Suppressor macrophage (primary cell): ENCODE measurements at places on chromosomes 4 and X.

DNA sequence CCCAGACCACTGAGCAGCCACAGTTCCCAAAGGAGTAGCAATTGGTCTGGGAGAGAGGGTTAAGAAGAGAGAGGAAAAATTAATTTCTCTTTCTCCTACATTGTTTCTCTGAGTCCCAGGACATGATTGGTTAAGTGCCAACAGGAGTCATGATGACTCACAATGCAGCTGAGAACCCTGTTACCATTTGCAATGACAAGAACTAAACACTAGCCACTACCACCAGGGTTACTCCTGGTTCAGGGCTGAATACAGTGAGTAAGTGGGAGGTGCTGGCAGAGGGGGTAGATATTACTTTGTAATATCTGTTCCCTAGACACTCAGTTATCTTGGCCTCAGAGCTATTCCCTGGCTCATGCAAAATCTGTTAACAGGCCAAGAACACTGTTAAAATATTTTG is 18.0 kb downstream of the ETDC start:
- DNase-seq, result no peak

GRCh38 chr4:27360790-27361267 is 500.2 kb downstream of the STIM2 start:
- DNase-seq, result no peak

- DNase-seq, result no peak
Observed at GRCh38 chr4:41896648-41897047, 38.6 kb upstream of the TMEM33 start.

- DNase-seq, result no peak
Observed at GRCh38 chr4:102477657-102478056, 23.5 kb upstream of the NFKB1 start.

- DNase-seq, result no peak
Observed at GRCh38 chrX:116972362-116972761, 509.6 kb upstream of the CT83 start.

- DNase-seq, result no peak
Observed at GRCh38 chrX:20637351-20637750, 370.6 kb upstream of the RPS6KA3 start.

- no peak for DNase-seq
Observed at GRCh38 chrX:13571136-13571535, 1.7 kb downstream of the EGFL6 start.

GRCh38 chrX:78506248-78506647 is 152.9 kb downstream of the RTL3 start:
- no peak for DNase-seq

DNA sequence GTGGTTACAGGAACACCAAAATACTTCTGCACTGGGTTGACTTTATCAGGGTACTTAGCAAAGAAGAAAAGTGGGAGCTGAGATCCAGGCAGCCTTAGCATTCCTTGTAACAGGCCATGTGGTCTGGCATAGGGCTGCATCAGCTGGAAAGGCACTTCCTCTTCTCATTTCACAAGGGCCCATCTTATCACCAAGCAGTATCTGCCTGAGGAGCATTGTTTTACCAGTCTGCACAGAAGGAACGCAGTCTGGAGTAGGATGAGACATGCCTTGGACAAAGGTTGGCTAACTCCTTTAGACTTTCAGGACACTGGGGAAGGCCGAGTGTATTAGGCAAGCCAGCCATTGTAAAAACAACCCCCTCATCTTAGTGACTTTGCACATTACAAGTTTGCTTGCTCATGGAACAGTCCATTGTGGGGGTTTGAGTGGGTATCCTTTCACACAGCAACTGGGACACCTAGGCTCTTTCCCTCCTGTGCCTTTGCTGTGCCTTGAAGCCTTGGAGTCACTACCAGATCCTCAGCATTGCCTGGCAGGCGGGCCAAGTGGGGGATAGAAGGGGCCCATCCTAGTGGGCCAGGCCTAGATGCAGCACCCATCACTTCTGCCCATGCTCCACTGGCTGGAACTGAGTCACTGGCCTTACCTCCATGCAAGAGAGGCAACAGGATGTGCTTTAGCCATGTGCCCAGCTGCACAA is 4.6 kb downstream of the SUV39H1 start:
- peak; percentile 11 for DNase-seq

DNA sequence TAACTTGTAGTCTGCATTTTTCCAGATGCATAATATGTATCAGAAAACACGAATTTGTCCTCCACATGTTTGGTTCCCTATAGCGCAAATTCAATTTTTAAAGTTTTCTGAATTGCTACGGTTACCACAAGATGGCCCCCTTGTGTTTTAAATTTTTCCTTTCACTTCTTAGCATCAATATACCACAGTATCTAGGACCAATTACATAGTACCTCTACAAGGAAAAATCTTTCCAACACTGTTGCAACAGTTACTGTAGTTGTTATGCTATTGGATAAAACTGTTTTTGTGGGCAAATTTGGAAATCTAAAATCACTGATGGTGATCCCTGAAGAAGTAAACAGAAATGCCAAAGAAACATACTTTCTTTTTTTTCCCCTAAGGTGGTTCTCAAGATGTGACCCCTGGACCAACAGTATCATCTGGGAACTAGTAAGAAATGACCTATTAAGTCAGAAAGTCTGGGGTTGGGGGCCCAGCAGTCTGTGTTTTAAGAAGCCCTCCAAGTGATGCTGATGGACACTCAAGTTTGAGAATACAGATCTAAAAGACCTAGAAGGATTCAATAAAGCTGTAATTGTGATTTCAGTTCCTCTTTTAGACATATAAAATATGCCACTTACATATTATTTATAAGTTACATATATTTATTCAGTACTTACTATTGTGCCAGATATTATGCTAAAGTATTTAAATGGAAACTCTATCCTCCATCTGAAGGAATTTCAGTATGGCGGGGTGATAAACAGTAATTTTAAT is 3.1 kb downstream of the ZGRF1 start:
- DNase-seq, result peak; percentile 32

GRCh38 chrX:133177202-133177601 is 41.0 kb downstream of the TFDP3 start:
- no peak for DNase-seq

- DNase-seq, result no peak
Observed at GRCh38 chr4:37645736-37646135, 40.4 kb downstream of the RELL1 start.

GRCh38 chr4:151315212-151315886 is 10.1 kb downstream of the SH3D19 start:
- no peak for DNase-seq

DNA sequence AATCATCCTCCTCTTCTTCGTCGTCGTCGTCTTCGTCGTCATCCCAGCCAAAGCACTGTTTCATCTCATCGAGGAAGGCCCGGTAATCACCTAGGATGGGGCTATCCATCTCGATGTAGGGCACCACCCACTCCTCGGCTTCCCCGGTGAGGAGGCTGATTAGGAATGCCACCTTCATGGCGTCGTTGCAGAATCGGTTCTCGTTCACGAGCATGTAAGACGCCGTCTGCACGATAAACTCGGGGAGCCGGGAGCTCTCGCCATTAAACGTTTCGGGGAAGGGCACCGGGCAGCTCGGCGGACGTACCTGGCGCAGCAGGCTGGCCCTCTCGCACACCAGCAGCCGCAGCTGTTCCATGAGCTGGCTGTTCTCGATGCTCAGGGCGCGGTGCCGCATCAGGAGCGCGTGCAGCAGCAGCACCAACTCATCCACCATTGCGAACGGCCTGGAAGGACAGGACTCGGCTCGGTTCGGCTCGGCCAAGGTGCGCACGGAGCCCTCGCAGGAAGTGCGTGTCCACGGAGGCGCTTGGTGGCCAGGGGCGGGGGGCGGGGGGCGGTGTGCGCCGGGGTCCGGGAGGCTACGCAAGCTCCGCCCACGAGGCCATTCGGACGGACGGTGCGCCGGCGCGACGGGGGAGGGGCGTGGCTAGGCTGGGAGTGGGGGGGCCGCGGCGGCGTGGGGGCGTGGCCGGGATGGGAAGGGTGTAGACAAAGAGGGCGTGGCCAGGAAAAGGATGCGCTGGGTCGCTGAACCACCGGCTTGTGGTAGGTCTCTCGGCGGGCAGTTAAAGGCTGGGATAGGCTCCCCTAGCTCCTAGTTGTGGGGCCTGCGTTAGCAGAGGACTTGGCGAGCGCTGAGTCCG is at the start of gene LDOC1:
Gene LDOC1 (minus strand): TSS at position 544 of the 866 bp plus-strand sequence. CDS start 108 bp downstream, at position 436.
- DNase-seq, result peak; percentile 45

- DNase-seq, result no peak
Observed at GRCh38 chrX:100368167-100368566, 41.9 kb downstream of the PCDH19 start.

GRCh38 chrX:47499293-47499692 is 16.3 kb upstream of the ZNF41 start:
- no peak for DNase-seq

DNA sequence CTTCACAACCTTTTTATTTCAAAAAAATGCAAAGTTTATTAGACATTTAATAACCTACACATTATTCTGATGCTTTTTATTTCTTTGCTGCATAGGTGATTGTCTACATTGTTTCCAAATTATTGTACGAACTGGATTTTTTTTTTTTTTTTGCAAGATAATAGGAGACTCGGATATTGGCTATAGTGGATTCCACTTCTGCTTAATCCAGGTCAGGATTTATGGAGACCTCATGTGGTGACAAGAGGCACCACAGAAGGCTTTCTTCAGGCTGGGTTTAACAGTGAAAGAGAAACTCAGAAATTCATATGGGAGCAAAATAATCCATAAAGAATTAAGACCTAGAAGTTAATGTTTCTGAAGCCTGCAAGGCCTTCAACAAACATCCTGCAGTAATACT is 2.4 kb upstream of the SLIT2 start:
- DNase-seq, result peak; percentile 10

DNA sequence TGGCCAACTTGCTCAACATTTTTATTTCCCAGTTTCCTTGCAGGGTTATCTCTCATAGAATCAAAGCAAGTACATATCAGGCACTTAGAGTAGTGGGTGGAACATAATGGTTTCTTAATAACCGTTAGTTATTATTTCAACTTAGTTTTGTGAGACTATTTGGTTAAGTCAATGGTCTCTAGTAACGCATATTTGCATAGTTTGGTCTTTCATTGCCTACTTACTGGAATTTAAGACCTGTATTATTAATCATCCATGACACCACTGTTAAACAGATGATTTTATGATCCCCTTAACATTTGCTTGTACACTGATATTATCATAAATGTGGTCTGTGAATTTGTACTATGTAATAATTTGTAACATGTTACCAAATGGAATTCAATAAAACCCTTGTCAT is 70.9 kb upstream of the SMIM31 start:
- no peak for DNase-seq

DNA sequence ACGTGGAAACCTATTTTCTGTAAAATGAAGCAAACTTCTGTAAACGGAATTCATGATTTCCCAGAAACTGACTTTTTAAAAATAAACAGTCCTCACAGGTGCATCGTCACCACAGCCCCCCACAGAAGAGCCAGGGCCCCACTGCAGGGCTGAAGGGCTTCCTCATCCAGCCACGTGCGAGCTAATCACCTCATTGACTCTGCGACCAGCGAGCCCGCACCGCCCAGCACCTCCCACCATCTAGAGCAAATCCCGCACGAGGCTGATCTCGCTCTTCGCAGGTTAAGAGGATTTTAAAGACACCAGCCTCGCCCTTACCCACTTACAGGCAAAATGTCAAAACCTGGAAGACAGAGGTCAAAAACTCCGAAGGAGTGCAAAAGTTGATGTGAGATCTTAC is 14.8 kb downstream of the PPP2R3B start:
- DNase-seq, result no peak

DNA sequence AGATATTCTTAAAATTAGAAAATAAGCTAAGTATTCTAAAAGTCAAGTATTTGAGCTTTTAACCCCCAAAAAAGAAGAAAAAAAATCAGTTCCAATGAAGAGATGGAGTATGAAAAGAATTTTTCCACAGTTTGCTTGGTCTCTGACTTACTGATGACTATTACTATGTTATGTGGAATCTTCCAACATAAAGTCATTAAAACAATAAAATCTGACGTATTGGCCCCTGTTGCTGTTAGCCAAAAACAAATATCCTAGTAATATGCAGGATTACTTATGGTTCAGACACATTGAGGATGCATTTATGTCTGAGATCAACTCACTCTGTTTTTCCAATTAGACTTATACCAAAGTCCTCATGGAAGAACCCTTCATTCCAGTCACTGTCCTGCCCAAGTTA is 517.2 kb upstream of the ADGRL3 start:
- DNase-seq, result no peak

DNA sequence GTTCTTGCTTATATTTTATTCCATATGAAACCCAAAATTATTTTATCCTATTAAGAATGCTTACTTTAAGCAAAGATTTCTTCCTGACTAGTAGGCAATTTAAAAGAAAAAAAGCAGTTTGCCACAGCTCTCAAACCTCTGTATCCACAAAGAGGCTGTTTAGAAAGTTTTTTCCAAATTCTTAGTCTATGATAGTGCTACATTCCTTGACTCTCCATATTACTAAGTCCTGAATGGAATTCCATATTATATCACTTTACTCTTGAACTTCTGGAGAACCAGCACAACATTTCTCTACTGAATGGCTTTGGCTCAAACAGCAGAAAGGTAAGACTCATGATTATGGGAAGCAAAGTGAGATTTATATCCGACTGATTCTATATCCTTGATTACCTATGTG is 8.3 kb downstream of the SLC10A6 start:
- DNase-seq, result no peak

GRCh38 chrX:68839771-68840170 is 10.9 kb downstream of the EFNB1 start:
- no peak for DNase-seq

- no peak for DNase-seq
Observed at GRCh38 chr4:177177541-177178081, 132.1 kb upstream of the NEIL3 start.

DNA sequence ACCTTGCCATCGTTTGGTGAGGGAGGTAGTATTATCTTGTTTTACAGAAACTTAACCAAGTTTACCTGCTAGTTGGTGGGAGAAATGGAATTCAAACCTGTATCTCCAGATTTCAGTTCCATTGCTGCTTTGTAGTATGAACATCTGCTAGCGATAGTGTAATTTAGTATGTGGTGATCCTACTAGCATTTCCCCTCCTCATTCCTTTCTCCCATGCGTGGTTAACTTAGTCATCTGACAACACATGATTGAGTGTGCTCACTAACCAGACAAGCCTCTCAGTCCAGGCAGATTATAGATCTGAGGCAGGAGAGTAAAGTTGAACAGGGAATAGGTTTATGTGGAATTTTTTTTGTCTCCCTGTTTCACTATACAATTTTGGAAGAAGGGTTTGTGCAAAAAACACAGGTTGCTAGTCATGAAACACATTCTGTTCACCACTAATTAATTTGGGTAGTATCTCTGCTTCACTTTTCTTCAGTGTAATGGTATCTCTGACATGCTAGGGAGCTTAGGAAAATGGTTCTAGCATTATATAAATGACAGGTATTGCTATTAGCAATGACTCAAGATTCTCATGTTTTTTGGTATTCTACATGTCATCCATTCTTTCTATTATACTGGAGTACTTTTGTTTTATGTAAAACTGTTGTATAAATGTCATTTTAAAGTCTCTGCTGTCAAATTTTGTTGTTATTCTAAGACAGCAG is 21.7 kb downstream of the RBPJ start:
- DNase-seq, result peak; percentile 57

GRCh38 chrX:16827225-16827624 is 41.0 kb downstream of the TXLNG start:
- DNase-seq, result no peak
